ENCODE measurements at places on chromosomes 4 and X. TPM values are rescaled to one million over a fixed set of nuclear protein-coding genes. Genes with fewer than 3 reads are reported as not detected.

DNA sequence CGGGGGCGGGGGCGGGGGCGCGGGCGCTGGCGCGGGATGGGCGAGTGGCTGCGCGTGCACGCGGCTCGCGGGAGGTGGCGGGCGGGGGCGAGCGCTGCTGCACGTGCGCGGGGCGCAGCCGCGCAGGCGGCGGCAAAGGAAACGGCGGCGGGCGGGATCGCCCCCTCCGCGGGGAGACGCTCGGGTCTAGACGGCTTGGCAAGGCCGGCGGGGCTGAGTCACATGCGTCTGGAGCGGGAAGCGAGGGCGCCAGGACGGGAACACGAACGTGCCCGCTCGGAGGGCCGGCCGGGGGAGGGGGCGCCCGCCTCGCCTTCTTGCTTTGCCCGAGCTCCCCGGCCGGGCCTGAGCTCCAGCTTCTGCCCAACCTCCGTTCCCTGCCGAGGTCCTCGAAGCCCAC lies 4.3 kb upstream of the HAUS7 start:
- peak; percentile 86 for DNase-seq

The KLF8 gene
- total RNA-seq = 3.1 TPM

DNA sequence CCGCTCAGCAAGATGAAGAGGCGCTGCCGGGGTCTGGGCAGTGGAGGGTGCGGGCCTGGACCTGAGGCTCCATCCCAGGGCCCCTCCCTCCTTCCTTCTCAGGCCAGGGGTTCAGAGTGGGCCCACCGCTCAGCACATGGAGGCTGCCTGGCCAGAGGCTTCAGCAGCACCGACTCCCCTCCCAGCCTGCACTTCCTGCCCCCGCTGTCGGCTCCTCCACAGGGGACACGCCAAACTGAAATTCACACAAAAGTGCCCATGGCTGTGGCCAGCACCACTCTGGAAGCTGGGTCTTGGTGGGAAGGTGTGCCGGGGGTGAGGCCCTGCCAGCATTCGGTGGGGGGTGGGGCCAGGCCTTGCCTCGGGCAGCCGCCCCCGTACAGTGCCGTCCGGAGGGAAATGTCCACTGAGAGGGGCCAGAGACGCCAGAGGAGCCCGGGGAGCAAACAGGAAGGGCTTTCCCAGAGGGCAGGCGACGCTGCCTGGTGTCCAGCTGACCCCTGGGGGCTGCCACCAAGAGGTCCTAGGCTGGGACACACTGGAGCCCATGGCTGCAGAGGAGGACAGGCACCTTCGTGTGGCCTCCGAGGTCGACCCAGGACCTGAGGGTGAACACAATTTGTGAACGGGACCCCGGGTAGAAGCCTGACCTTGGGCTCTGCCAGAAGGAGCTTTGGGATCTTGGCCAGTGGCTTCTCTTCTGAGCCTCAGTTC lies 84.6 kb upstream of the AFAP1 start:
- no peak for DNase-seq

The H2BW2 gene
- total RNA-seq = not detected

GRCh38 chr4:132056496-132056895 lies 1092.6 kb upstream of the PCDH10 start:
- no peak for DNase-seq

DNA sequence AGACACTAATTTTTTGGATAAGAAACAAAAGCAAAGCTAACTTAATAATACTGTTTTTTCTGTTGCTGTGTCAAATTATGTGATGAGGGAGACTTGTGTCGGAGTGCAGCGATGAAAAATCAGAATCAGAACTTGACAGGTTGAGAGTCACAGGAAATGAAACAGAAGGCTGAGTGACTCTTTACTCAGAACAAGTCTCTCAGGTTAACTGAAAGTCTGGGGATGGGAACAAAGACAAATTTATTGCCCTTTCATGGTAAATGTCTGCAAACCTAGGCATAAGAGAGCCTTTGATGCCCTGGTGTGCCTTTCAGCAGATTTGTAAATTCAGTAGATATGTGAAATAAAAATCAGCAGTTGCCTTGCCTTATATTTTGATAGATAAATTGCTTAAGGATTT lies 96.0 kb downstream of the ADGRL3 start:
- no peak for DNase-seq

The SPIN2A gene
- total RNA-seq = not detected

Data from heart left ventricle (tissue), 16 donors.